ENCODE measurements at places on chromosomes 3 and 15. TPM values are rescaled to one million over a fixed set of nuclear protein-coding genes. Genes with fewer than 3 reads are reported as not detected.
A peak's percentile ranks its signal among the peaks of the same experiment; 100 is the strongest.

GXYLT2 gene
- total RNA-seq, result 0.11 TPM

DNA sequence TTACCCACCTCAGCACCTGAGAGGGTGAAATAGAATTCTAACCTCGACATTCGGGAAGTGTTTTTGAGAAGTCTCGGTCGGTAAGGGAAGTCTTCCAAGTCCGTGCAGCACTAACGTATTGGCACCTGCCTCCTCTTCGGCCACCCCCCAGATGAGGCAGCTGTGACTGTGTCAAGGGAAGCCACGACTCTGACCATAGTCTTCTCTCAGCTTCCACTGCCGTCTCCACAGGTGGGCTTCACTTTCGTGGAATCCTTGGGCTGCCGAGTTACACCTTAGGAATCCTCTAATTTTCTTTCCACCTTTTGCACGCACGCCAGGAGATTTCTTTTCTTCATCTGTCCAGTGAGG, 775 bp downstream of the CCNDBP1 start:
- DNase-seq, result no peak

GRCh38 chr3:11201251-11202019, 47.1 kb downstream of the HRH1 start:
- no peak for DNase-seq

PRTG gene
- total RNA-seq, result not detected

DNA sequence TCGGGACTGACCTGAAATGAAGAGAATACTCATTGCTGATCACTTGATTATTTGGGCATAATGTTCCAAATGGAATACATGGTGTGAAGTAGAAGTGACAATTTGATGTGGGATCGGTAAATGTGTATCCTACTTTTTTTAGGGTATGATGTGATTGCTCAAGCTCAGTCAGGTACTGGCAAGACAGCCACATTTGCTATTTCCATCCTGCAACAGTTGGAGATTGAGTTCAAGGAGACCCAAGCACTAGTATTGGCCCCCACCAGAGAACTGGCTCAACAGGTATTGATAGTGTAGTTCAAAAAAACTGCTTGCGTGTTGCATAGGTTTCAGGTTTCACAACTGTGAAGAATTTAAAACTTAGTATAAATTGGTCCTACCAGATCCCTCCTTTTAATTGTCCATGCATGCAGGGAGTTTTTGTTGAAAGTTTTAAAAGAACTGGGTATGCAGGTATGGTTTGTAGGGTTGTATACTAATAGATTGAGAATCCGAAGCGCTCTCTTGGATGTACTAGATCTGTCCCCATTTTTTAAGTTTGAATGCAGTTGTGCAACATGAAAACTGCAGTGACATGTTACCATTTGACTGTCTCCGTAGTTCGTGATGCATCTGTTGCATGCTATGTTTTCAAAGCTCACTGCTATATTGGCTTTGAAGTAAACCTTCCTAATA, 1.6 kb downstream of the EIF4A2 start:
- DNase-seq, result no peak

GRCh38 chr3:155549087-155549486, 195.8 kb downstream of the PLCH1 start:
- no peak for DNase-seq

ADAMTS9 gene
- total RNA-seq, result not detected

DNA sequence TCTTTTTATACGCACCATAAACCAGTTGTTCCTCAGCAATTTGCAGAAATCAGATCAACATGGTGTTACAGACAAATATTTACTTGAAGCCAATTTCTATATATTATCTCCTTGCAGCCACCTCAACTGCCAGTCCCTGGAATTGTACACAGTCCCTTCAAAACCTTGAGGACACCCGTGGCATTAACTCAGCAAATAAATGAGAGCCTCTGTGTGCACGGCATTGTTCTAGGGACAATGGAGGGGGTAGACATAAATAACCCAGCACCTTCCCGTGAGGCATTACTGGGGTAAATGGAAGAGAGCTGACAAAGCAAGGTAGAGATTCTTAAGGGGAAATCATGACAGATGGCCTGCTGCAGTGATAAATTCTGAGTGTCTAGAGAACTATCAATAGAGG, 12.5 kb downstream of the TM2D3 start:
- no peak for DNase-seq

PYDC2 gene
- not detected for total RNA-seq

- DNase-seq, result no peak
Observed at GRCh38 chr3:167864552-167864874, 129.0 kb downstream of the SERPINI1 start.

ZNF80 gene
- total RNA-seq, result 1.8 TPM

- no peak for DNase-seq
Observed at GRCh38 chr3:28089527-28089897, 151.9 kb upstream of the CMC1 start.

MCTP2 gene
- 18.3 TPM for total RNA-seq

DNA sequence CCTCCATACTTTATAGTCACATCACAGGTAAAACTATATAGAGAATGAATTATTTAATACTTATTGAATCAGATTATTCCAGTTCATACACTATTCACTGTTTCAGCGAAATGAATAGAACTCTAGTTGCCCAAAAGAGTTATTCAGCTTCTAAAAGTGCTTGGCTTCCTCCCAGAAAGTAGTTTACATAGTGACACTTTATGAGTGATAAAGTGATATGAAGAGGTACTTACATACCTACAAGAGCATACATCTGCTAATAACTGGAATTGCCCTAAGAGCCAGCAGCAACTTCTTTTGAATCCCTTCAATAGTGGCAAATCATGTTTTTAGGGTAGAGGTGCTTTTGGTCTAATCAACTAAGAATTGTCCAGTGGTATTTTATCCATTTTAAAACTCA, 635.1 kb upstream of the AGTR1 start:
- DNase-seq, result no peak

GRCh38 chr3:53729618-53730017, 116.6 kb downstream of the CHDH start:
- no peak for DNase-seq

DNA sequence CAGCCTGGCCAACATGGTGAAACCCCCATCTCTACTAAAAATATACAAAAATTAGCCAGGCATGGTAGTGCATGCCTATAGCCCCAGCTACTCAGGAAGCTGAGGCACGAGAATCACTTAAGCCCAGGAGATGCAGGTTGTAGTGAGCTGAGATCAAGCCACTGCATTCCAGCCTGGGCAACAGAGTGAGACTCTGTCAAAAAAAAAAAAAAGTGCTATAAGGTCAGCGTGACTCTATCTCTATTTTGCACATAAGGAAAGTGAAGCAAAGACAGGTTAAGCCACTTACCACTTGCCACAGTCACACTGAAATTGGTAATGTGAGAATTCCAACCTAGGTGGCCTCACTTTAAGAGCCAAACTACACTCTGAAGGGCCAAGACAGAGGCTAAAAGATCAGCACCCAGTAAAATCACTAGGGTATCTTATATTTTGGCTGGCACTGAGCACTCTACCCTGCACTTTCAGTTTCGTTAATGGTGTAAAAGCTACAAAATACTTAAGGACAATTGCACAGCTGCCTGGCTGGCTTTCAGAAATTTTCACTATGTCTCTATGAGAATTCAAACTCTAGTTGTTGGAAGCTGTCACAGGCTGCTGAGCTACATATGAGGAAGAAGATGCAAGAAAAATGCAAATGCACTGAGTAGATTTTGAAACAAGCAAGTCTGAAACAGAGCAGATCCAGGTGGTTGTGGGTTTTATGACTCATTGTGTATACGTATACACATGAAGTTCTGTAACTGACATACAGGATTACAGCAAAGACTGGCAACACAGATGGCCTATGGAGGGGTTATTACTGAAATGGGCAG, 32.7 kb downstream of the TRANK1 start:
- DNase-seq, result peak; percentile 58

- DNase-seq, result peak; percentile 38
Observed at GRCh38 chr15:75167588-75168350, 33.9 kb upstream of the C15orf39 start.

CYP1A1 gene
- total RNA-seq, result 4.3 TPM

- DNase-seq, result peak; percentile 42
Observed at GRCh38 chr15:74202452-74203401, at the start of gene STRA6. STRA6 (minus strand) TSS chr15:74202787; CDS start chr15:74202267, 520 bp downstream.

TM4SF4 gene
- not detected for total RNA-seq

MKRN3 gene
- 1.6 TPM for total RNA-seq

DNA sequence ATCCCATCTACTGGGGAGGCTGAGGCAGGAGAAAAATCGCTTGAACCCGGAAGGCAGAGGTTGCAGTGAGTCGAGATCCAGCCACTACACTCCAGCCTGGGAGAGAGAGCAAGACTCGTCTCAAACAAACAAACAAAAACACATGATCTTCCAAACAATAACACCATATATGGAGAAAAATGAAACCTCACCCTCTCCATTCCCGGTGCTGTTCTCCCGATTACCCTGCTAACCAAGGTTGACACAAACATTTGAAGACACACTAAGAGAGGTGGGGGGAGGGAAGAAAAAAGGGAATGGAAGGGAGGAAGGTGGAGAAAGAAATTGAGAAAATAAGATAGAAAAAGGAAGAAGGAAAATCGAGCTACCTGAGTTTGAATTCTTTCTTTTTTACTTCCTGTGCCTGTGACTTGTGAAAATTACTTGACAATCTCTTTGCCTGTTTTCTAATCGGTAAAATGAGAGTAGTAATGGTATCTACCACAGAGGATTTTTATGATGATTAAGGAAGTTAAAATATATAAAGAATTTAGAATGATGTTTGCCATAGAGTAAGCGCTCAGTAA, 1.1 kb upstream of the PLSCR2 start:
- no peak for DNase-seq

DNA sequence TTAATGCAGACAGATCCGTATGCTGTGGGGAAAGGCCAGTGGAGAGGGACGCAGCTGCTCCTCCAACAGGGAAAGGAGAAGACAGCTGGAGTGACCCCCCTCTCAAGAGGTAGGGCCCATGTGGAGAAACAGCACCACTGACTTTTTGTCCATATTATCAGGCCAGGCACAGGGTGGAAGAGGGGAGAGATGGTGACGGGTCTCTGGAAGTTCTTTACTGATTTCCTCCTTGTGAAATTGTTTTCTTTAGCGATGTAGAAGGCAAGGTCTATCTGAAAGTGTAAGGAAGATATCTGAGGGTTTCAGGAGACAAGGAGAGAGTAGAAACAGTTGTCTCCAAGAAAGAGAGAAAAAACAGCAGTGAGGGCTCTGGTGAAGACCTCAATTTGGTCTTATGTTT, 338.8 kb downstream of the VPS13C start:
- DNase-seq, result no peak

- DNase-seq, result no peak
Observed at GRCh38 chr15:52006702-52007340, 12.2 kb upstream of the MAPK6 start.

GRCh38 chr3:197675951-197676350, 60.8 kb downstream of the RUBCN start:
- no peak for DNase-seq

PCSK6 gene
- 3.0 TPM for total RNA-seq

DNA sequence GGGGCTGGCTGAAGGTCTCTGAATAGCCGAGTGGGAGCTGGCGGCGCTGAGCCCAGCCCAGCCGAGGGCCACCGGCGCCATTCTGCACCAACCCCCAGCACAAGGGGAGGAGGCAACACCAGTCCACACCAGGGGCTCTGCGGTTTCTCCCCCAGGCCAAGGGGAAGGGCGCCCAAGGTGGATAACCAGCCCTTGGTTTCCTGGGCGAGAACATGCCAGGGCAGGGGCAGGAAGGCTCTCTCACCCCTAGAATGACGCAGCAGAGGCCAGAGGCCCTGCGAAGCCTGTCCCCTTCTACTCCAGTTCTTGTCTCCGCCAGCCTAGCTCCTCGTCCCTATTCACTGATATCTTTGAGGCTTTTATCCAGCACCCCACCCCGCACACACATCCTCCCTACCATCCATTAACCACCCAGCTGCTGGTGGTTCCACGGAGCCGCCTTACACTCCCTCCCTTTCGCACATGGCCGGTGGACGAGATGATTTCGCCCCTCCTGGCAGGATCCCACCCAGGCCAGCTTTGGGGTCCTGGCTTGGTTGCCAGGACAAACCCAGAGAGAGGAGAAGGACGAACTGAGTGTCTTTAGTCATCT, 1.3 kb downstream of the RBPMS2 start:
- DNase-seq, result no peak

DUOXA2 gene
- total RNA-seq, result not detected

- DNase-seq, result no peak
Observed at GRCh38 chr3:197462808-197463207, 93.0 kb downstream of the BDH1 start.

THPO gene
- total RNA-seq, result not detected

DNA sequence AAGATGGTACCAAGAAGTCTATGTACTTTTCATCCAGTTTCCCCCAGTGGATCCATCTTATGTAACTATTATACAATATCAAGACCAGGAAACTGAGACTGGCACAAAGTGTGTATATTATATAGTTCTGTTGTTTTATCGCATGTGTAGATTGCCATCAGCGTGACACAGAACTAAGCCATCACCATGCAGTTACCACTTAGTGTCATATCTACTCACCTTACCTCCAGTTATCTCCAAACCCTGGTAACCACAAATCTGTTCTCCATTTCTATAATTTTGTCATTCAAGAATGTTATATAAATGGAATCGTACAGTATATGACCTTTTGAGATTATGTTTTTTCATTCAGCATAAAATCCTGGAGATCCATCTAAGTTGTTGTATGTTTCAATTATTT, 23.1 kb downstream of the IFT122 start:
- no peak for DNase-seq

DNA sequence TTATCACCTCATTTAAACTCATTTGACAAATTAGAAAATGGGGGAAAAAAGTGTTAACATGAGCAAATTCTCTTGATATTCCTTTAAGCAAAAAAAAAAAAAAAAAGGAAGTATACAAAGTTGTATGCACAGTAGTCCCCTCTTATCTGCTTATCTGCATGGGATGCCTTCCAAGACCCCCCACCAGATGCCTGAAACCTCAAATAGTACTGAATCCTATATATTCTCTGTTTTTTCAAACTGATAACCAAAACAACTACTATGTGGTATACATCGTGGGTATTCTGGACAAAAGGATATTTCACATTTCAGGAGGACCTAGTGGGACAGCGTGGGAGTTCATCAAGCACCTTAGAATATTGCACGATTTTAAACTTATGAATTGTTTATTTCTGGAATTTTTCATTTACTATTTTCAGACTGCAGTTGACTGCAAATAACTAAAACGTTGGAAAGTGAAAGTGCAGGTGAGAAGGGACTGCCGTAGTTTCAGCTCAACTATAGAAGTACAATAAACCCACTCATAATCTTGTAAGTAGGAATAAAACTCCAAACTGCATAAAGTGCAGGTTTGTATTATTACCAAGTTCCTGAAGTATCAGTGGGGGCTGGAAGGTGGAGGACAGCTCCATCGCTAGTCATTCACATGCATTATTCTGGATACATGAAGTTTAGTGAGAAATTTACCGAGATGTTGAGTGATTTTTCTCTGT, 43.6 kb upstream of the PLCL2 start:
- DNase-seq, result no peak

LRRC49 gene
- total RNA-seq, result not detected

- no peak for DNase-seq
Observed at GRCh38 chr3:41148478-41148877, 50.8 kb upstream of the CTNNB1 start.

DNA sequence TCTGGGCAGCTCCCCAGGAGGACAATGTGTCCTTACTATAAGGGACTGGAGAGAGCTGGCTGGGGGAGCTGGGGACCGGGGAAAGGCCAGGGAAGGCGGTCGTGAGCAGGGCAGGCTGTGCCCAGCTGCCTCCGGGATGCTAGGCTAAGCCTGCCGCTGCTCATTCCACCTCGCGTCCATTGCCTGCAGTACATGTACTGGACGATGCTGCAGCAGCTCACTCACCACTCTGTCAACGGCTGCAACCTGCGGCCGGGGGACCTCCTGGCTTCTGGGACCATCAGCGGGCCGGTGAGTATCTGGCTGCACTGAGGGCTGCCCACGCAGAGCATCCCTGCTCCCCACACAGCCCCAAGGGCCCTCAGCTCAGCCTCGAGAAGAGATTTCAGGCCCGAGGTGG, 27.1 kb downstream of the FAH start:
- DNase-seq, result no peak

SNRK gene
- 28.9 TPM for total RNA-seq

DCP1A gene
- total RNA-seq, result 29.9 TPM

Data from activated CD8-positive, alpha-beta T cell treated with anti-CD3 and anti-CD28 coated beads for 36 hours (primary cell).